ENCODE measurements at places on chromosomes 1 and 21.

- DNase-seq: no peak
Measured at GRCh38 chr1:169460191-169460833, 25.4 kb downstream of the SLC19A2 start.

DNA sequence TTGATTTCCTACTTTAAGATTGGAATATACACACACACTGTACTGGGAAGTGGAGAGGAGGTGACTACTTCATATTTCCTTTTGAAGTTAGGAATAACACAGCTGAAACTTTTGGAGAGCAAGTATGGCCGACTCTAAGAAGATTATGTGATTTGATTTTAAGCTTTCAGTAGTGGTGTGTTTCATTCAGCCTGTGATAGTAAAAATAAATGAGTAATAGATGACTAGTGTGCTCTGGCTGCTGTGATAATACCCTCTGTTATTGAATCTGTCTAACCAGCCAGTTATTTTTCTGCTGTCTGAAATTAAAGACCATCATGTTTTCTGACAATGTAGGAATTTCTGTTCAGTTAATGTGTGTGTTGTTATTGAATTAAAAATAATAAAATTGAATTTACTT, 48.3 kb downstream of the CTTNBP2NL start:
- no peak for DNase-seq

GRCh38 chr1:84919461-84919970, 26.5 kb upstream of the LPAR3 start:
- no peak for DNase-seq

GRCh38 chr1:154351363-154352068, 26.2 kb downstream of the ATP8B2 start:
- DNase-seq: no peak
